ENCODE measurements at places on chromosomes 6 and 20.

- no peak for DNase-seq
Observed at GRCh38 chr20:25382704-25383370, 7.8 kb downstream of the ABHD12 start.

- DNase-seq: no peak
Observed at GRCh38 chr20:33372993-33373441, 28.3 kb downstream of the CDK5RAP1 start.

- no peak for DNase-seq
Observed at GRCh38 chr6:18160911-18161310, 5.7 kb downstream of the KDM1B start.

DNA sequence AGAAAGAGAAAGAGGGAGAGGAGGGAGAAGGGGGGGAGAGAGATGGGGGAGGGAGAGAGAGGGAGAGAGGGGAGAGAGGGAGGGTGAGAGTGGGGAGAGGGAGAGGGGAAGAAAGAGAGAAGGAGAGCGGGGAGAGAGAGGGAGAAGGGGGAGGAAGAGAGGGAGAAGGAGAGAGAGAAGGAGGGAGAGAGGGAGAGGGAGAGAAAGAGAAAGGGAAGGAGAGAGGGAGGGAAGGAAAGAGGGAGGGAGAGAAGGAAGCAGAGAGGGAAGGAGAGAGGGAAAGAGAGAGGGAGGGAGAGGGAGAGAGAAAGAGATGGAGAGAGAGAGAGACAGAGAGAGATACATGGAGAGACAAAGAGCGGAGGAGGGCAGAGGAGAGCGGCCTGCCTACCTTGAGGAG lies 23.8 kb downstream of the GATA5 start:
- DNase-seq: no peak

DNA sequence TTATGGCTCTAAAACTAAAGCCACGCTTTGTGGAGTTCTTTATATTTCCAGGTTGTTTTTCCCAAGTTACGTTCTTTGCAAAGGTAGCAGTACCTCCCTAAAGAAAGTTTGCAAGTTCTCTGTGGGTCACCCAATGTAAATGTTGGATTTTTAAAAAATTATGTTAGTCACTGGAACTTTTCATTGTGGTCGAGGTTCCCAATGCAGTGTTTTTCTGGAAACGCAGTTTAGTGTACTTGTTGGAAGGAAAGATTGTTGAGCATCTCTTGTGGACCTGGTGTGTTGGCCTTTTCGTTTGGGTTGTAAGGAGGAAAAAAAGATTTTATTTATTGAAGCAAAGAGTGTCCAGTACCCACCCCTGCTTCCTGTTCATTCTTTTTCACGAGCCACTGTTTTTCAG lies 1.4 kb downstream of the TOP1 start:
- no peak for DNase-seq

DNA sequence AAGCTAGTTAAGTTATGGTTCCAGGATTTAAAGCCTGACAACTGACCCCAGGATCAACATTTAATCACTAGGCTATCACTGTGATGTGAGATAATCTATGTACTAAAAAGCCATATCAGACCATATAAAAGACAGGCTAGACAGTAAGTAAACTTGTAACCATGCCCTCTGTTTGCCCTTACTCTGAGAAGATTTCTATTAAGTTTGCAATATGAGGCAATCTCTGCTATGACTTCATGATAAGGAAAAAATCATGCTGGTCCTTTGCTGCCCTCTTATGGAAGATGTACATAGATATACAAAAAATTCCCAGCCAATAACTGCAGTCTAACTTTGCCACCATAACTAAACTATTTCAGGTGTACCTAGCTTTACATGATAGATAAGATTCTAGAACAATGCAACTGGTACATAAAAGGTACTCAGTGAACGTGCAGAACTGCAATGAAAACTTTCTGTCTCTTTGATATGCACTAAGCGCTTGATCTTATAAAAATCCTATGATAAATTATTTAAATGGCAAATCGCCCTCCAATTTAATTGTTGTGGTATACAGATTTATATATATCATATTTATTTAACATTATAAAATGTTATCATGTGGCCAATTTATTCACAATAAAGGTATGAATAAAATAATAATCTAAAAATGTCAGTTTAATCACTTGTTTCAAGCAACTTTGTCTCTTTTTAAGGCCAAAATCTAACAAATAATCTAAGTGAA lies 70.5 kb downstream of the FAM217A start:
- DNase-seq: peak; percentile 78

GRCh38 chr6:132466952-132467351 lies 46.0 kb downstream of the STX7 start:
- no peak for DNase-seq

- no peak for DNase-seq
Observed at GRCh38 chr6:42009844-42010184, 40.5 kb upstream of the TAF8 start.

DNA sequence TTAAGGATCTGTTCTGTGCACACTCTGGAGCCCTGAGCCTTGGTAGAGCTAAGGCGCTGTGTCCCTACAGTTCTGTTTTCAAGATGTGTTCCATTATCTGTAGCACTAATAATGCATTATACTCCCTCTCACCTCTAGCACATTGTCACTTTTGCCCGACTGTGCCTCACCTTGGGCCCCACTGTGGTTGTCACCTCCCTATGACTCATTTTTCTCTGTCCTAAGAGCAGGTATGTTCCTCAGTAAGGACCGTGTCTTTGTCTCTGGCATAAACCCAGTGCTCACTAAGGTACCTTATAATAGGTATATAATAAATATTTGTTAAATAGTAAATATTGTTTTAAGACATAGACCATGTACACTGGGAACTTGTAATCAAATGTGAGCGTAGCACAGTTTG lies 942.5 kb upstream of the CITED2 start:
- DNase-seq: no peak

GRCh38 chr6:54473328-54473727 lies 165.1 kb downstream of the TINAG start:
- DNase-seq: no peak

DNA sequence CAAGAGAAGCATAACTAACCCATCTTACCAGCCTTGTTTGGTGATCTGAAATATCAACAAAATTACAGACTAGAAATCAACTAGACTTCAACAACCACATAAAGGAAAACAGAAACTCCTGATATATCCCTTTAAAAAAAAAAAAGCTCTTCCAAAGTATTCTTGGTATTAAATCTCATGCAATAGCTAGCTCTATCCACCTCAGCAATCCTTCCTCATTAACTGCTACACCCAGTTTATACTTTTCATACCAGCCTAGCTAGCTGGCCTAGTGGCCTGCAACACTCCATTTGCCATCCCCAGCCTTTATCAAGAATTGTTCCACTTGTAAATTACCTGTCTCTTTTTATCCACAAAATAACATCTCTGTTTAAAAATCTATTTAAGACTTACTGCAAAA lies 69.0 kb downstream of the BACH2 start:
- DNase-seq: no peak

GRCh38 chr20:10733122-10733521 lies 59.3 kb upstream of the JAG1 start:
- DNase-seq: no peak

- no peak for DNase-seq
Observed at GRCh38 chr6:141229296-141229695, 903.4 kb upstream of the GJE1 start.

GRCh38 chr6:170403451-170403850 lies 96.9 kb downstream of the FAM120B start:
- no peak for DNase-seq

DNA sequence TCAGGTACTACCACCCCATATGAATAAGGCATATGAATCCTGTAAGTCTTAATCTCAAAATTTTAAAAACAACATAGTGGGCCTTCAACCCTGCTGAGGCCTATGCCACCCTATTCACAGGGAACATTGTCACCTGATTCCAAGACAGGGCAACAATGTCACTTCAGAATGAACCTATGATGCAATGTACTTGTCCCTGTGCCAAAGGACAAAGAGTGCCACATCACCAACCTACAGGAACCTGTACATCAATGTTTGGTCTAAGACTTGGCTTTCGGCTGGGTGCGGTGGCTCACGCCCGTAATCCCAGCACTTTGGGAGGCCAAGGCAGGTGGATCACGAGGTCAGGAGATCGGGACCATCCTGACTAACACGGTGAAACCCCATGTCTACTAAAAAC lies 318.5 kb upstream of the JARID2 start:
- DNase-seq: no peak

GRCh38 chr6:140020207-140020791 lies 645.9 kb upstream of the CITED2 start:
- no peak for DNase-seq

GRCh38 chr6:28695715-28696114 lies 170.0 kb downstream of the GPX5 start:
- no peak for DNase-seq

GRCh38 chr6:151317103-151317994 lies 74.0 kb downstream of the ZBTB2 start:
- no peak for DNase-seq

GRCh38 chr6:43722920-43723545 lies 35.4 kb upstream of the MRPS18A start:
- no peak for DNase-seq

DNA sequence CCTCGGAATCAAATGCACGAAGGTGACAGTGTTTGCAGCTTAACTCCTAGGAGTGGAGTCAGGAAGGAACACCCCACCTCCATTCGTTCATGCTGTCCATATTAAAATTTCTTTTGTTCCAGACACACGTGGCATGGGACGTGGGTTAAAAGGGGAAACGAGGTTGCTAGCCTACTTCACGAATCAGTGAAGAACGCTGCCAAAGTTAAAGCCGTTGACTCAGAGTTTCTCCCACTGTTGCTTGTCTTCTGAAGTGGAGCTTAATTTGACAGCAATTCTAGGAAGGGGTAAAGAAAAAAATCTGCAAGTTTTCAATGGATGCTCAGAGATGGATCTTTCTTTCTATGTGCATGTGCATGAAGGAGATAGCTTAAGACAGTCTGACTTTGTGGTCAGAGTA lies 499.1 kb downstream of the CD83 start:
- no peak for DNase-seq

DNA sequence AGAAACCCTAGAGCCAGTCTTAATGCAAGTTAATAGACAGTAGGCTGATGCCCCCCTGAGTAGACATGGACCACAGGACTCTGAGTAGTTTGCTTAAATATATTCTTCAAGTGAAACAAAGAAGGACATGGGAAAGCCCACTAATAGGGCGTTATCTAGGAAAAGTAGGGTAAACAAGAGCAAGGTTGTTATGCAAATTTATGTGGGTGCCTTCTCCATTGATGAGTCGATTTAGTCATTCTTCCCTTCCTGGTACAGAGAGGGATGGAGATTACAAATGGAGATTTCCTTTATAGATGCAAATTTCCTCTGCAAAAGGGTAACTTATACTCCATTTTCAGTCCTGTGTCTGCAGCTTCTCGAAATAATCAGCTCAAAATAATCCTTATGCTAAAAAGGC lies 262.0 kb downstream of the CD83 start:
- no peak for DNase-seq
